ENCODE measurements at places on chromosomes 1 and 21.

GRCh38 chr1:117838911-117839310, 90.5 kb downstream of the GDAP2 start:
- DNase-seq: no peak

- no peak for DNase-seq
These were observed 129.8 kb upstream of the CHODL start for GRCh38 chr21:18114810-18115209.

- DNase-seq: no peak
These were observed 37.2 kb downstream of the PDE9A start for GRCh38 chr21:42690586-42690985.

DNA sequence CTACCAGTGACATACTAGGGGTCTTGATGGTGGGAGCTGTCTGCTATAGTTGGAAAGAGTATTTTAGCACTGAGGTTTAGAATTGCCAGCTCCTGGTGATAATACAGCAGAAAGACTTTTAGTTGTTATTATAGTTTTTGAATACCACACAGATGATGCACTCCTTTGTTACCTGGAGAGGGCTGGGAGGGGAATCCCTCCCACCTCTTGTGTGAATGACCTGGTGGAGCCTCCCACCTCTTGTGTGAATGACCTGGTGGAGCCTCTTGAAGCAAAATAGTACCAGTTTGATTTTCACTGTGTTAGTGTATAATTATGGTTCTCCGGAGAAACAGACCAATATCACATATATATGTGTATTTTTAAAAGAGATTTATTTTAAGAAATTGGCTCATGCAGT, 3.3 kb downstream of the DISP1 start:
- DNase-seq: no peak

DNA sequence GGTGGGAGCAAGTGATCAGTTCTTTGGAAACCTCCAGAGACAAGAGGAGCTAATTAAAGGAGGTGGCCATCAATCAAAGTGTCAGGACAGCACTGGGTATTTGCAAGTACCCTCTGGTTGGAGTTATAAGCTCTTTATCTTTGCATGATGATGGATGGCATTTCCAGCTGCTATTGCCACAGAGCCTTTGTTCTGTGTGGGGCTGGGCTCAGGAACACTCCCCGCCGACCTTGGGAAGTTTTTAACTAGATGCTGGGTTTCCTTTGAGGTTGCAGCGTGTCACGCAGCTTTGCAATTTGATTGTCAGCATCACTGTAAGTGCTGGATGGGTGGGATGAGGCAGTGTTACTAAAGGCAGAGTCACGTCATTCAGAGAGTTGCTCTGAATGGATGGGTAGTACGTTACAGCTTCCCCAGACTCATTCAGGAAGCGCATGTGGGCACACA, 68.9 kb downstream of the CNIH3 start:
- DNase-seq: no peak

DNA sequence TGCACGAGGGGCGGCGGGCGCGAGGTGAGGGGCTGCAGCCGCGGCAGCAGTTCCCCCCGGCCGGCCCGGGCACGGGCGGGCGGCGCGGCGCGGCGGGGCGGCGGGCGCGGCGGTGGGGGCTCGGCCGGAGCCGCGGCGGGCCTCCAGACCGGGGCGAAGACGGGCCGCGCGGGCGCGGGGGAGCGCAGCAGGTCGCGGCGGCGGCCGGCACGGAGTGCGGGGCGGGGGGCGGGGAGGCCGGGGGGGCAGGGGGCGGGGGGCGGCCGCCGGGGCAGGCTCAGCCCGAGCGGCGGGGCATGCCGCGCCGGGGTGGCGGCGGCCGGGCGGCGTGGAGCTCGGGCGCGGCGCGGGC, 311 bp downstream of the IRF2BP2 start:
- no peak for DNase-seq

- DNase-seq: no peak
These were observed 681.5 kb downstream of the LRRIQ3 start for GRCh38 chr1:73516451-73516850.

DNA sequence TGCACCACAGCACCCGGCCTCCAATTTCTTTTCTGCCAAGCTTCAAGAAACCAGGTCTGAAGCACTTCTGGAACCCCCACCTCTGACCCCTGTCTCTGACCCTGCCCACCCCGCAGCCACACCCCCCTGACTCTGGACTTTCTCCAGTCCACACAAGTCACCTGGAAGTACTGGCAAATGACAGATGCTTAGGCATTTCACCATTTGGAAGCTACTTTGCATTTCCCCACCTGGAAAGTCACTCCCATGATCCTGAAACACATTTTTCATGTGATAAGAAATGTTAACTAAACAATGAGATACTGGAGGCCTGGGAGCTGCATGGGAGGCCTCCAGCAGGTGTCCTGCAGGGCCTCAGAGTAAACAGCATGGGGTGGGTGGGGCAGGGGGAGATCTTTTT, 45.7 kb downstream of the NTPCR start:
- DNase-seq: no peak

DNA sequence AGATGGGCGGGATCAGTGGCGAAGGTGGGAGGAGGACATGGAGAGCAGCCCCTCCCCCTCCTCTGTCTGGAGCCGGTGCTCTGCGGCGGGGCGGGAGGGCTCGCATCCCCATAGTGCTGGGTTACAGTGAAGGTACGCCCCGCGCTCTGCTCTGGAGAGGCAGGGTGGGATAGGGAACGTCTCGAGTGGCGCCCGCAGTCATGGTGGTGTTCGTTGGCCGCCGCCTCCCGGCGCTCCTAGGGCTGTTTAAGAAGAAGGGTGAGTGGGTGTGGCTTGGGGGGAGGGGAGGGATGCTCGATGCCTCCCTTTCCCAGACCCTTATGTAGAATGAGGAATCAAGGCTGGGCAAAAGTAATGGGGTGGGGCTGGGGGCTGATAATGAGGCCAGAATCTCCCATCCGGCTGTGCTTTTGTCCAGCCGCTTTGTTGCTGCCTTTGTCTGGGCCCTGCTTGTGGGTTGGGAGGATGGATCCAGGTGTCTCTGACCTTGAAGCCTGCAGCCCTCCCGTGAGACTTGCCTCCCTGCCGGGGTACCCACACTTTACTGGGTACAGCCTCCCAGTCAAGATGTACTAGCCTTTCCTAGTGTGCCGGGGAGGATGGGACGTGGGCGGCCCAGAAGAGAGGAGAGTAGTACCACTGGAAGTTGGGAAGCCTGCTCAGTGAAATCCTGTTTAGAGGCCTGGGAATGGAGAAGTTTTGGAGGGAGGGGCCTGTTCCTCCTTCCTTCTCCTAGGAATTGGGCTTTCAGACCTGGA, 51.4 kb downstream of the YARS1 start:
- DNase-seq: no peak

DNA sequence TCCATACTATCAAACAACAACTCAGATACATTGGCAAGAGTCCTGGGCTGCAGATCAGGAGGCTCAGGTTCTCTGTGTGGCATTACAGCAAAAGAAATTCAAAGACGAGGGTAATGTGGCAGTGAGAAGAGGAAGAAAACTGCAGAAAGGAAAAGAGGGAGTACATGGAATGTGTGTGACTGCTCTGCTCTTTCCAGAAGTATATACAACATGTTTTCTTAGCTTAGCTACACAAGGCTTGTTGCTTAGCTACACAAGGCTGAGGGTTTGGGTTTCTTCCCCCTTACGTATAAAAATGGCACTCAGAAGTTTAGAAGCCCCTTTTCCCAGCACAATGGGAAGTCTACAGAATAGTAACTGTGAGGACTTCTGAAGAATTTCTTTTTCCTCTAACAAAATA, 86.0 kb downstream of the PRRX1 start:
- no peak for DNase-seq

GRCh38 chr1:173917635-173918493, 737 bp upstream of the SERPINC1 start:
- DNase-seq: no peak

DNA sequence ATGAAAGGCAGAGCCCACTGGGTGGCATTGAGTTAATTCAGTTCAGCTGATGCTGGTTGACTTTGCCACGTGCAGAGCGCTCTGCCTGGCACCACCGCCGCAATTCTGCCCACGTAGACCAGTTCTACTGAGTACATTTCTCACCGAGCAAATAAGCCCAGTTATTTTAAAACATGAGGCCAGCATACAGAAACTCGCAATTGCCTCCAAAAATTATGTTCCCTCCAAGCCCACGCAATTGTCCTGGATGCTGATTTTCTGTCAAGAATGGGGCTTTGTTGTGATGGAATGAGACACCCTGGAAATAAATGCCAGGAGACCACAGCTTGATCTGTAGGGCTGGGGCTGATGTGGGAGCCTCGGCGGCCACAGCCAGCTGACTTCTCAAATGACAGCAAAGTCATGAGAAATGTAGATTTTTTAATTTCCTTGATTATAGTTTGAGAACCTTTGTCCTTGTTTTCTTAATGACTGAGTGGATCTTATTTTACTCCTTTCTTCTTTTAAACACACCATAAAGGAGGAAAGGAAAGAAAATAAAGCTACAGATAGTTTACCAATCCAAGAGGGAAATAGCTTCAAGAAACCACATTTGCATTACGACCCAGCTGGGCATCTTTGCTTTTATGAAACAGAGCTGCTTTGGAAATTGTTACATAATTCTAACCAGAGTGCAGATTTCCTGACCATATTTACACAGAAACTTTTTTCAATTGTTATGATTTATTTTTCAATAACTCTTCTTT, 11.6 kb upstream of the PARP1 start:
- DNase-seq: no peak

DNA sequence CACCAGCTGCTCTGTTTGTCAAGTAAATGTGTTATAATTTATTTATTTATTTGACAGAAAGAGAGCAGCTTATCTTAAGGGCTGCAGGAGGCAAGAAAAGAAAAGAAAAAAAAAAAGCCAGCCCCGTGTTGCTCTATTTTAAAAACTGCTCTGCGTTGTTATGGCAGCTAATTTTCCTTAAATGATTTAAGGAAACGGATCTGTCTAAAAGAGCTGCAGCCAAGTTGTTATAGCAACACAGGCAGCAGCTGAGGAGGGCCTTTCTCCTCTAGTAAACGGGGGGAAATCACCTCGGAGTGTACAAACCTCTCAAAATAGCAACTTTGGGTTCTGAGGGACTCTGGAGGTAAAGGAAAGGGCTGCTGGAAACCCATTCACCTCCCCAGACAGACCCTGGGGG, 149.2 kb downstream of the BEND5 start:
- no peak for DNase-seq

GRCh38 chr1:22231995-22232690, 89.2 kb upstream of the WNT4 start:
- no peak for DNase-seq

DNA sequence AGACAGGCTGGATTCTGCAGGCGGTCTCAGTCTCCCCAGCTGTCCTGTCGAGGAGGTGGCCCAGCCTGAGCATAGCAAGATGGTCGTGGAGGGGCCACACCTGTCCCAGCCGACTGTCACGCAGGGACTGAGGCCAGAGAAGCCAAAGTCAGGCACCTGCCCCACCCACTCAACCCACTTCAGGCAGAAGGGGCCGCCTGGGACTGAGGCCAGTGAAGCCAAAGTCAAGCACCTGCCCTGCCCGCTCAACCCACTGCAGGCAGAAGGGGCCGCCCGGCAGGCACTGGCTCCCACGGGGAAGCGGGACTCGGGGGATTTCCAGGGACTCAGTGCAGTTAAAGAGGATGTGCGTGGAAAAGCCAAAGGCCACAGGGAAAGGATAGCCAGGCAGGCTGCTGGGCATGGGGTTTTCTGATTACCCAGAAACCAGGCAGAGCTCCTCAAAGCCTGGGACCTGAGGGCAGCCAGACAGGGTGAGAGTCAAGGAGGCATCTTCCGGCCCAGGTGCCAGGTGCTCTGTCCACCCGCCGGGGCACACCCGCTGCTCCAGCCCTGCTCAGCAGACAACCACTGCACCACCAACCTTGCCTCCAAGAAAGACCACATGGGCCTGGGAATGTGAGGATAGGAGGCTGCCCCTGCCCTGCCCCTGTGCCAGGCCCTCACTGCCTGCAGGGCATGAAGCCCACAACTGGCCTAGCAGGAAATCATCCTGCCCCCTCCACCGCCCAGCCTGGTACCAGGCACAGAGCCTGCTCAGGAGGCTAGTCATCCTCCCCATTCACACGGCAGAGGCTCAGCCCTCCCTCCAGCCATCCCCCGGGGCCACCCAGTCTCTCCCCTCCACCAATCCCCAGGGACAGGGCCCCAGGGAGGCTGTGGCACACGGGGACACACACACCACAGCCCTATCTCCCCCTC, 41.0 kb downstream of the MEGF6 start:
- DNase-seq: no peak

DNA sequence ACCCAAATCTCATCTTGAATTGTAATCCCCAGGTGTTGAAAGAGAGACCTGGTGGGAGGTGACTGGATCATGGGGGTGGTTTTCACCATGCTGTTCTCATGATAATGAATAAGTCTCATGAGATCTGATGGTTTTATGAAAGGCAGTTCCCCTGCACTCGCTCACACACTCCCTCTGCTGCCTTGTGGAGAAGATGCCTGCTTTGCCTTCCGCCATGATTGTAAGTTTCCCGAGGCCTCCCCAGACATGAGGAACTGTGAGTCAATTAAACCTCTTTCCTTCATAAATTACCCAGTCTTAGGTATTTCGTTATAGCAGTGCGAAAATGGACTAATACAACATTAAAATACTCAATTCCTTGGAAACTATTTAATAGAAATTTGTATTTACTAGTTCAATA, 99.2 kb downstream of the PROX1 start:
- DNase-seq: no peak

DNA sequence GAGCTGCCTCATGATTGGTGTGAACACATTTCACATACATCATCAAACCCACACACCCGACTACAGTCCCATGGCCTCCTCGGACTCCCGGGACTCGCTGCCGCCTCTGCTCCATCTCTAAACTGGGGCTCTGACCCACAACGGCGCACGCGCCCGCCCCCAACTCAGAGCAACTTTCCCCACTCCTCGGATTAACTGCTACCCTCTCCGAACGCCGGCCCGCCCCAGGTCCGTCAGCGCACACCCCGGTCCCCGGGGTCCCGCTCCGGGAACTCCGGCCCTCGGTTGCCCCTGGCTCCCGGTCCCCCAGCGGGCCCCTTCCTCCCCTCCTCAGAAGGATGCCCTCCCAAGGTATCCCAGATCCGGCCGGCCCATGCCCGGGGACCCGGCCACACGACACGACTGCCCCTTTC, 740 bp downstream of the DSTYK start:
- no peak for DNase-seq

GRCh38 chr21:42012763-42013329, 2.7 kb upstream of the ZBTB21 start:
- no peak for DNase-seq

GRCh38 chr1:207858281-207858680, 52.6 kb downstream of the CD34 start:
- DNase-seq: no peak

GRCh38 chr21:41098076-41098475, 69.9 kb upstream of the BACE2 start:
- DNase-seq: no peak

- no peak for DNase-seq
These were observed 101.7 kb downstream of the ATP5PO start for GRCh38 chr21:33813832-33814365.

DNA sequence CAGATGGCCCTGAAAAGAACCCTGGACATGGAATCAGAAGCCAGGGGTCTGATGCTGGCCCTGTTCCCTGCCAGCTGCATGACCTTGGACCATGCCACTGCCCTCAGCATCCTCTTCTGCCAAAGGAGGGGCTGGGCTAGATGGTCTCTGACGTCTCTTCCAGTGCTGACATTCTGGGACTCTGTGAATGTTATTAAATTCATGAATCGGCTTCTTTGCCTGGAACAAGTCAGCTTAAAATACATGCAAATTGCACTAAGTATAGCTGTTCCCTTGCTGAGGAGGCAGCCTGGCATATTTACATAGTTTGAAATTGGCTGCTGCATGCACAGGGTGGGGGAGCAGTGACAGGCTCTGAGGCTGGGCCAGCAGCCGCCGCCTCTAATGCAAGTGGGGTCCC, 23.8 kb downstream of the KCNA2 start:
- DNase-seq: no peak

- DNase-seq: no peak
These were observed 48.6 kb downstream of the HIVEP3 start for GRCh38 chr1:41870076-41870562.
